ENCODE measurements at places on chromosomes 2 and 18.

- no peak overlapping the region for H3K4me3 ChIP-seq
- H3K27me3 ChIP-seq = no peaks in the 10 kb centered on the region
- H3K4me1 ChIP-seq = no peaks in the 10 kb centered on the region
- H3K27ac ChIP-seq = no peak overlapping the region
- DNase-seq = no peak
Observed at GRCh38 chr2:65443509-65444186, 11.2 kb upstream of the SPRED2 start.

DNA sequence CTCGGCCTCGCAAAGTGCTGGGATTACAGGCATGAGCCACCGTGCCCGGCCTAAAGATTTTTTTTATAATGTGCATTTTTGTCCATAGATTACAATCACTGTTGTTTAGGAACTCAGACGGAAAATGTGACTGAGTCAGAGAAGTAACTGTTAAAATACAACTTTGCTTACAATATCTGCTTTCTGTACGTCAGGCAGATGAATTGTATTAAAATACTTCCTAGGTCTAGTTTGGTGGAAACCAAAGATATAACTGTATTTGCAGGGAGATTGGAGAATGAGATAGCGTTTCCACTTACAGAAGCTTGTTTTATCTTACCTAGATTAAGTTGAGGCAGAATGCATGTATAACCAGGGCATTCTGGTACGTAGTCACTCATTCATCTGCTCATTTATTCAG lies 36.7 kb downstream of the ASAP2 start:
- H3K27ac ChIP-seq = no peak overlapping the region
- no peaks in the 10 kb centered on the region for H3K27me3 ChIP-seq
- no peak for DNase-seq
- H3K4me3 ChIP-seq = no peak overlapping the region
- no peaks in the 10 kb centered on the region for H3K36me3 ChIP-seq

DNA sequence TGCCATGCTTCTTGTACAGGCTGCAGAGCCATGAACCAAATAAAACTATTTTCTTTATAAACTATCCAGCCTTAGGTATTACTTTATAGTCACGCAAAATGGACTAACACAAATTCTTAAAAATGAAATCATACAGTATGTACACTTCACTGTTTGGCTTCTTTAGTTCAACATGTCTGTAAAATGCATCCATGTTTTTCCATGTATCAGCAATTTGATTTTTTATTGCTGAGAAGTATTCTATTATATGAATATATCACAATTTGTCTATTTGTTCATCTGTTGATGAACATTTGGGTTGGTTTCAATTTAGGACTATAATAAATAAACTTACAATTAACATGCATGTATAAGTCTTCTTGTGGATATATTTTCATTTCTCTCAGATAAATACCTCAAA lies 182.1 kb downstream of the SCG2 start:
- H3K27me3 ChIP-seq = no peaks in the 10 kb centered on the region
- H3K36me3 ChIP-seq = no peaks in the 10 kb centered on the region
- no peak for DNase-seq
- H3K27ac ChIP-seq = no peak overlapping the region
- no peak overlapping the region for H3K4me3 ChIP-seq

- H3K36me3 ChIP-seq = no peaks in the 10 kb centered on the region
- no peak overlapping the region for H3K4me3 ChIP-seq
- no peak for DNase-seq
- H3K27me3 ChIP-seq = no peaks in the 10 kb centered on the region
- no peak overlapping the region for H3K27ac ChIP-seq
Observed at GRCh38 chr18:52275817-52276216, 64.2 kb upstream of the DCC start.

DNA sequence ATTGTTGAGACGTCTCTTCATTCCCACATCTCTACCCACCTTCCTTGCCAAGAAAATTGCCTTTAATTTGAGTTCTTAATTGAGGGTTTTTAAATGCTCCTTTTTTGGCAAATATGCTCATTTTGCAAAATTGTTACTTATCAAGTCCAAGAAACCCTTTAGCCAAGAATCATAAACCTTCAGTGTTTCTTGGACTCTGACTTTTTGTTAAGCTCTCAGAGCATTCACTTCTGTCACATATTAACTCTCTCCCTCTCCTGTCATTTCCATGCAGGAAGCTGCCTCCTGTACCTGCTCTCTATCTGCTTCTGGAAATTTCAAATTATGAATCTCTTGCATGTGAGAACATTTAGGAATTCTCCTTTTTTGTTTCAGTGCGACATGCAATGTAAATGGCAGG lies 100.0 kb upstream of the PIEZO2 start:
- H3K36me3 ChIP-seq = no peaks in the 10 kb centered on the region
- H3K27ac ChIP-seq = no peak overlapping the region
- no peaks in the 10 kb centered on the region for H3K27me3 ChIP-seq
- no peaks in the 10 kb centered on the region for H3K4me1 ChIP-seq

- H3K4me1 ChIP-seq = no peaks in the 10 kb centered on the region
- H3K27me3 ChIP-seq = no peaks in the 10 kb centered on the region
- H3K4me3 ChIP-seq = no peak overlapping the region
- H3K27ac ChIP-seq = no peak overlapping the region
Observed at GRCh38 chr2:162245781-162246180, 2.5 kb upstream of the FAP start.

GRCh38 chr2:31161637-31162036 lies 23.4 kb upstream of the GALNT14 start:
- no peak overlapping the region for H3K27ac ChIP-seq
- H3K36me3 ChIP-seq = no peaks in the 10 kb centered on the region
- no peaks in the 10 kb centered on the region for H3K27me3 ChIP-seq
- no peak overlapping the region for H3K4me3 ChIP-seq

DNA sequence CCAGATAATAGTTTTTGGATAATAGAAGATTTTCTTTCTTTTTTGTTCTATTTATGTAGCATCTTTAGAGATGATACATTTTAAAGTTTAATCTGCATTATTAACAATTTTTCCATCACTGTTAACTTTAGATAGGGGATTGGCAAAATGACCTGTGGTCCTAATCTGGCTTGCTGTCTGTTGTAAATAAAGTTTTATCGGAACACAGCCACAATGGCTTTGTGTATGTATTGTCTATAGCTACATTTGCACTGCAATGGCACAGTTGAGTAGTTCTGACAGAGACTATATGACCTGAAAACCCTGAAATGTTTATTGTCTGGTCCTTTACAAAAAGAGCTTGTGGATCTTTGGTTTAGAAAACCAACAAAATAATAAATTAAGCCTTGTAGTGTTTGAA lies 97.0 kb upstream of the CERS6 start:
- no peaks in the 10 kb centered on the region for H3K36me3 ChIP-seq
- H3K4me3 ChIP-seq = no peak overlapping the region
- H3K4me1 ChIP-seq = no peaks in the 10 kb centered on the region
- no peak overlapping the region for H3K27ac ChIP-seq

DNA sequence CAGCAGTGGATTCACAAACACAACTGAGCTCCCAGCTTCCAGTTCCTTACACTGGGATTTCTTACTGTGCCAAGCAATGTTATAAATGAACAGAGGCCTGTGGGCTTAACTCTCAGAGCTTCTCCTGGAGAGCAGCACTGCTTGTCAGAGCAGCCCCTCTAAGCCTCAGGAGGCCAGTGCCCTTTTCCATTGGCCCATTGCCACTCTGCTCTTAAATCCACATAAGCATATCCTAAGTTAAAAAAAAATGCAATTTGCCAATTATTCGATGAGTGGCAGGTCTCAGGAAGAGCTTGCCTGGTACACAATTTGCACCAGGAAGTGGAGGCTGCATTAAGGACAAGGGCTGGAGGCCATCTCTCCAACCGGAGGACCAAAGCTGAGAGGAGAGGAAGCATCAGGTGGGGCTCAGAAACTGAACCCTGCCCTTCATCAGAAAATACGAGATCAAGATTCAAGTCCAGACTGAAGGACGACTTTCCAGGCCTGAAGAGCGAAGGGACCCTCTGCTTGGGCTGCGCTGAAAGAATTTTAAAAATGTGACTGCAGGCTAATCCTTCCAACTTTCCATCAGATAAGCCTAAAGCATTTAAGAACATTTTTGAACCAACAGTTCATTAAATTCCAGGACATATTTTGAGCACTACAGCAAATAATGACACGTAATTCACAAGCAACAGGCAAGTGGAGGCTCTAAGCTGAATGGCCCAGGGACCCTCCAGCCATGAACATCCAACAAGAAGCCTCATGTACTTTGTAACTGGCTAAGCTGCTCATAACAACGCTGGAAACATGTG lies 28.4 kb upstream of the PXDN start:
- H3K27me3 ChIP-seq = no peaks in the 10 kb centered on the region
- H3K4me1 ChIP-seq = no peaks in the 10 kb centered on the region
- DNase-seq = no peak
- no peak overlapping the region for H3K27ac ChIP-seq
- no peak overlapping the region for H3K4me3 ChIP-seq

GRCh38 chr2:47844162-47844561 lies 61.2 kb downstream of the MSH6 start:
- H3K27ac ChIP-seq = no peak overlapping the region
- no peak for DNase-seq
- no peaks in the 10 kb centered on the region for H3K36me3 ChIP-seq
- H3K4me1 ChIP-seq = no peaks in the 10 kb centered on the region
- H3K27me3 ChIP-seq = no peaks in the 10 kb centered on the region

GRCh38 chr2:241943209-241943850 lies 73.8 kb downstream of the RTP5 start:
- no peak overlapping the region for H3K4me3 ChIP-seq
- no peaks in the 10 kb centered on the region for H3K36me3 ChIP-seq
- no peak overlapping the region for H3K27ac ChIP-seq
- peaks cover 6% of the 10 kb centered on the region for H3K4me1 ChIP-seq
- no peak for DNase-seq
- no peaks in the 10 kb centered on the region for H3K27me3 ChIP-seq
